ENCODE measurements at places on chromosomes 6 and 20.

GRCh38 chr6:47524136-47524845 lies 46.7 kb downstream of the CD2AP start:
- DNase-seq = no peak

GRCh38 chr6:144418959-144419545 lies 133.9 kb downstream of the UTRN start:
- DNase-seq = no peak

DNA sequence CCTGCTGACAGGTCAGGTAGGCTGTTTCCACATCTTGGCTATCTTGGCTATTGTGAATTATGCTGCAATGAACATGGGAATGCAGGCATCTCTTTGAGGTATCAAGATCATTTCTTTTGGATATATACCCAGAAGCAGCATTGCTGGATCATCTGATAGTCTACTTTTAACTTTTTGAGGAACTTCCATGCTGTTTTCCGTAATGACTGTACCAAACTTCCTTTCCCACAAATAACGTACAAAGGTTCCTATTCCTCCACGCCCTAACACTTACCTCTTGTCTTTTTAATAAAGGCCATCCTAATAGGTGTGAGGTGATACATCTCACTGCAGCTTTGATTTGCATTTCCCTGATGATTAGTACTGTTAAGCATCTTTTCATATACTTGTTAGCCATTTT lies 338.7 kb upstream of the RUNX2 start:
- DNase-seq = no peak

GRCh38 chr20:31968291-31969126 lies 558 bp downstream of the XKR7 start:
- DNase-seq = peak; percentile 83

- no peak for DNase-seq
Observed at GRCh38 chr20:35150846-35151579, 3.9 kb upstream of the EDEM2 start.

GRCh38 chr6:90146921-90147649 lies 149.6 kb downstream of the BACH2 start:
- DNase-seq = no peak

DNA sequence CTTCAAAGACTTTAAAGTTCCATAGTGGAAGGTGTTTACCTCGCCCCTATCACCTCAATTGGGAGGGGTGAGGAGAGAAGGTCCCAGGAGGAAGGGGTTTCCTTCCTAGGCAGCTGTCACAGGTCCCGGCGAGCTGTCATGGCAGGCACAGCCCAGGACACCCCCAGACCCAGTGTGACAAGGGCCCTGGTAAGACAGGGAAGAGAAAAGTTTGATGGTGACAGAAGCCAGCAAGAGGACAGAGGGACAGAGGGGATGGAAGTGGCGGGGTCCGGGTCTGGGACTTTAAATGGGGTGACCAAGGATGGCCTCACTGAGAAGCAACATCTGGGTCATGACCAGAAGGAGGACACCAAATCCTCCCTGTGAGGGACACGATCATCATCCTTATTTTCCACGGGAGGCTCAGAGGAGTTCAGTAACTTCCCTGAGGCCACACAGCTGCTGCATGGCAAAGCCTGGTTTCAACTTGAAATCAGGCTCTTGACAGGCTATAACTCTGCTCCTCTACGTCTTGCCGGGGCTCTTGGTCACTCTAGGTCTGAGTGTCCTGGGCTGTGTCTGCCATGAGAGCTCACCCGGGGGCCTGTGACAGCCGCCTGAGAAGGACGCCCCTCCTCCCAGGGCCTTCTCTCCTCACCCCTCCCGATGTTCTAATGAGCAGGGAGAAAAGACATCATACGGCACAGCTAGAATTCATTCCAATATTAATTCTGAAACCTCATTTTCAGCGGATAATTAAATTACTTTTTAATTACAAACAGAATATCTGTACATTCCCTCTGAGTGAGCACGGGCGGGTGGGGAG lies 222.2 kb downstream of the PREX1 start:
- no peak for DNase-seq
